ENCODE measurements at places on chromosomes 4 and X.

GRCh38 chr4:126560794-126561193, 1072.0 kb upstream of the INTU start:
- DNase-seq: no peak

- DNase-seq: no peak
Measured at GRCh38 chr4:123469245-123469644, 72.7 kb downstream of the SPRY1 start.

- peak; percentile 79 for DNase-seq
Measured at GRCh38 chr4:155392481-155393184, 15.9 kb upstream of the MAP9 start.

- no peak for DNase-seq
Measured at GRCh38 chrX:103685396-103685795, 1.1 kb downstream of the MORF4L2 start.

DNA sequence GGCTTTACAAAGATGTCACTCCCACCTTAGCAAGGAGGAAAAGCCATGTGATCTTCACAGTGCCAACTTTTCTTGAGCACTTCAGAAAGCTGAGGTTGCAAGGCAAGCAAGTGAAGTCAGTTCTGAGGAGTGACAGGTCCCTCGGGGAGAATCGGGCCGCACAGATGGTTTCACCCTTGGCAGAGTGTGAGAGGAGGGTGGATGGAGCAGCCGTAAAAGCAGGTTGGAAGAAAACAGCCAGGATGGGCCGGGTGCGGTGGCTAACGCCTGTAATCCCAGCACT, 43.6 kb upstream of the TLR3 start:
- no peak for DNase-seq

GRCh38 chrX:66162331-66162822, 1.7 kb upstream of the HEPH start:
- no peak for DNase-seq

DNA sequence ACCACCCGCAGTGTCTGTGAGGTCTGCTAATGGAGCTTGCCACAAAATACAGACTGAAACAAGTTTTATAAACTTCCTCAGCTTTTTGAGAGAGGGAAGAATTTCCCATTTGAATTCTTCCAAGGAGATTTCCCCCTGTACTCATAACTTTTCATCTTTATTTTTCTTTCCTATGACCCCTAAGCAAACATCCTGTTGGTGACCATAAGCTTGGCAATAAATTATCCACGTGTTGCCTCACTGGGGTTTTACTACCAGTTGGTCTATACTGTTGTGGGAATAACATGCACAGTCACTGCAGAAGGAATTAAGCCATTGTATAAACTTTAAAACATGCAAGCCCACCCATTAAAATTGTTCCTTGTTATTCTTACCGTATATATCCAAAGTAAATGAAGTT, 86.2 kb downstream of the SLC39A8 start:
- DNase-seq: no peak

- no peak for DNase-seq
Measured at GRCh38 chr4:12562476-12563140, 921.5 kb downstream of the RAB28 start.

GRCh38 chrX:38694394-38694793, 106.9 kb upstream of the MID1IP1 start:
- DNase-seq: no peak

GRCh38 chrX:47366041-47366722, 4.2 kb upstream of the ZNF157 start:
- no peak for DNase-seq

DNA sequence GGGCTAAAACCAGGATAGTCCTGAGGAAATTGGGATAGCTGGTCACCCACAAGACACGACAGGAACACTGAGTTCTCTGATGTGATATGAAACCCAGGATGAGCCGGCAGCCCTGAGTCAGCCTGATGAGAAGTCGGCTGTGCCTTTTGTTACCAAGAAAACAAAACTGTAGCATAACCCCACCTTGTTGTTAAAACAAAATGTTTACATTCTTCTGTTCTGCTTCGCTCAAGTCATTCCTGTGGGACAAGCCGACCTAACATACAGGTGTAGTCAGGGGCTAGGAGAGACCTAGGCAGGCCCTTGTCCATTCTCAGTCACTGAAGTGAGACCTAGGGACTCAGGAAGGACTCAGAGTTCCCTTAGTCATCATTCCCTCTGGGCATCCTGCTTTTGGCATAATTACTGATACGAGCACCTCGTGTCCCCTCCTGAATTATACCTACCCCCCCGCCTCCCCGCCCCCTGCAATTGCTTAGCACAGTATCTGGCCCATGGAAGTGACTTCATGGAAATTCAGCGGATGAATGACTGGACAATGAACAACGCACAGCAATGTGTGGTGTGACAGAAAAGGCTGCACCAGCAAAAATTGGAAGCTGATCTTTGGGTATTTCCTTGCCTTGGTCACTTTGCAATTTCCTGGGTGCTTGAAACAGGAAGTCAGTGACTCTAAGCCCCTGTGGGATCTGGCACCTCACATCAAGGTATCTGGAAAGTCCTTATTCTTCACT, 31.9 kb upstream of the TLR2 start:
- no peak for DNase-seq

GRCh38 chr4:39305912-39306677, 60.1 kb downstream of the RFC1 start:
- no peak for DNase-seq

GRCh38 chr4:76447393-76447851, 12.4 kb downstream of the SHROOM3 start:
- DNase-seq: no peak

DNA sequence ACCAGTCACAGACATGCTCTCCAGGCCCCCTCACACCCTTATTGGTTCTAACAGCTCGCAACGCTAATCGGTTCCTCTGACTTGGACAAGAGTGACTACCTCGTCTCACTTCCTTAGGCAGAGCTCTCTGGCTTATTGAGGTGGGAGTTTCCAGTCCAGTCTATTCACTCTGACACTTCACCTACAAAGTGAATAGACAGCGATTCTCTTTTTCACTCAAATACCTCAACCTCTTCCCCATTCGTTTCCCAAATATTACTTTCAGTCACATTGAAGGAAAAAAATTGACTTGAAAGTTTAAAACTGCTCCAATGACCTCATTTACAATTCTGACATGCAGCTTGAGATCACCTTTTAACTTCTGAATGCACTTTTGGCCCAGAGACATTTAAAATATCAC, 17.7 kb downstream of the HELT start:
- no peak for DNase-seq

GRCh38 chr4:48237996-48238645, 31.5 kb downstream of the TEC start:
- no peak for DNase-seq

GRCh38 chr4:79823148-79823763, 249.8 kb downstream of the ANTXR2 start:
- DNase-seq: peak; percentile 44

- DNase-seq: no peak
Measured at GRCh38 chr4:3679851-3680311, 86.3 kb upstream of the ADRA2C start.

DNA sequence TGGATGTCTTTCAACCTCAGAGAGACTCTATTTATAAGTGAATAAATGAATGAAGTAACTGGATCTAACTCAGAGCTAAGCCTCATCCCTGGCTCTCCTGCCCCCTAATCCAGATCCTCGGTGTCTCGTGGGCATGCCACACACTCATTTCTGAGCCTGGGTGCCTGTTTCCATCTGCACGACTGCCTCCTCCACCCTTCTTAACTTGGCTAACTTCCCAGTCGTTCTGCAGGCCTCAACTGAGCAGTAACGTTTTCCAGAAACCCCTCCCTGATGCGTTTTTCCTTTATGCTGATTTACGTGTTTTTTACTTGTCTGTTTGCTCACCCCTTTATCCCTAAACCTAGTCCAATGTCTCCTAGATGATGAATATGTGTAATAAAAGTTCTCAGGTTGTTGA, 186.9 kb upstream of the HS3ST1 start:
- no peak for DNase-seq

GRCh38 chrX:107123750-107124149, 5.1 kb upstream of the RBM41 start:
- no peak for DNase-seq

DNA sequence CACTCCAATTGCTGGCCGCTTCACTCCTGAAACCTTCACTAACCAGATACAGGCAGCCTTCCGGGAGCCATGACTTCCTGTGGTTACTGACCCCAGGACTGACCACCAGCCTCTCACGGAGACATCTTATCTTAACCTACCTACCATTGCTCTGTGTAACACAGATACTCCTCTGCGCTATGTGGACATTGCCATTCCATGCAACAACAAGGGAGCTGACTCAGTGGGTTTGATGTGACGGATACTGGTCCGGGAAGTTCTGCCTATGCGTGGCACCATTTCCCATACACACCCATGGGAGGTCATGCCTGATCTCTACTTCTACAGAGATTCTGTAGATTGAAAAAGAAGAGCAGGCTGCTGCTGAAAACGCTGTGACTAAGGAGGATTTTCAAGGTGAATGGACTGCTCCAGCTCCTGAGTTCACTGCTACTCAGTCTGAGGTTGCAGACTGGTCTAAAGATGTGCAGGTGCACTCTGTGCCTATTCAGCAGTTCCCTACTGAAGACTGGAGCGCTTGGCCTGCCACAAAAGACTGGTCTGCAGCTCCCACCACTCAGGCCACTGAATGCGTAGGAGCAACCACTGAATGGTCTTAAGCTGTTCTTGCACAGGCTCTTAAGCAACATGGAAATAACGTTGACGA, 35.8 kb upstream of the PRDM8 start:
- DNase-seq: no peak

DNA sequence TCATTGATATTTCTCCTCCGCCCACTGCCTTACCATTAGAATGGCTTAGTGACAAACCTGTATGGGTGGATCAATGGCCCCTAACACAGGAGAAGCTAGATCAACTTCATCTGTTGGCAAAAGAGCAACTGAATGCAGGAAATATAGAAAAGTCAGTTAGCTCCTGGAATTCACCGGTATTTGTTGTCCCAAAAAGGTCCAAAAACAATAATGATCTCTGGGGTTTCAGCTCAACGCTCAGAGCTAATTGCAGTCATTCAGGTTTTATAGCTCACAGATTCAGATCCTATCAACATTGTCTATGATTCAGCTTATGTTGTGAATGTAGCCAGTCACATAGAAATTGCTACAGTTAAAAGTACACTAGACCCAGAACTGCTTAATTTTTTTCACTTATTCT, 124.0 kb upstream of the ZCCHC13 start:
- no peak for DNase-seq

DNA sequence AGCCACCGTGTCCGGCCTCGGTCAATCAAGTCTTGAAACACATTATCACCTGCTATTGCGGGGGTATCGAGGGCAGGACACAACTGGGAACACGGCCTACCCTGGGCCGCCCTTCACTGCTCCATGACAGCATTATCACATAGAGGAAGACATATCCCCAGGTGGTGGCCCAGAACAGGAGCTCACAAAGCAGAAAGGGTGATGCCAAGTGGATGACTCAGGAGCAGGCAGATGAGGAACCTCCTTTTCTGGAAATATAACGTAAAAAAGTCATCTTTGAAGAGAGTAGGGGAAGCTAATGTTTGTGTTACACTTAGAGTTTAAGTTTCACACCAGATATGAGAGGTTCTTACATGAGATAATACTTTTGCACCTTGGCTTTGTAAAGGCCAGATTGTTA, 5.3 kb upstream of the SUPT20HL1 start:
- no peak for DNase-seq

- peak; percentile 91 for DNase-seq
Measured at GRCh38 chr4:139554893-139555704, 920 bp downstream of the SETD7 start.

- DNase-seq: no peak
Measured at GRCh38 chr4:154039435-154040343, 250.8 kb upstream of the SFRP2 start.

DNA sequence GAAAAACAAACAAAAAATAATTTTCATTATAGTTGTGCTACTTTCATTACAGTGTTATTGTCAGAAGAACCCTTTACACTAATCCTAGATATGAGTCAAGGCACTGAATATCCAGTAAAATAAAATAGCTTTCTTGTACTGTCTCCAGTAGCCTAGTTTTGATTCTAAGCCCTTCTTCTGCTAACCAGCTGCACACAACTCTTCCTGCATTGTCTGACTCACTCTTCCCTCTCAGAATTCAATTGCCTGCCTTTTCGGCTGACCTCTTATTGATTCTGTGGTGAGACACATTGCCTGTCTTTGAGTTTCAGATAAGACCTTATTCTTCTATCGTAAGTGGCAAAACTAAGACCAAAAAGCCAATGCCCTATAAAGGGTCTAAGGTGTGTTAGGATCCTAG, 26.7 kb upstream of the PCDH18 start:
- DNase-seq: peak; percentile 35

- no peak for DNase-seq
Measured at GRCh38 chr4:24671849-24672248, 87.5 kb upstream of the DHX15 start.

GRCh38 chr4:173685831-173686210, 155.8 kb upstream of the HAND2 start:
- no peak for DNase-seq

GRCh38 chr4:113145519-113146291, 96.3 kb downstream of the ANK2 start:
- no peak for DNase-seq

- DNase-seq: peak; percentile 1
Measured at GRCh38 chrX:38941675-38942074, 140.4 kb downstream of the MID1IP1 start.

DNA sequence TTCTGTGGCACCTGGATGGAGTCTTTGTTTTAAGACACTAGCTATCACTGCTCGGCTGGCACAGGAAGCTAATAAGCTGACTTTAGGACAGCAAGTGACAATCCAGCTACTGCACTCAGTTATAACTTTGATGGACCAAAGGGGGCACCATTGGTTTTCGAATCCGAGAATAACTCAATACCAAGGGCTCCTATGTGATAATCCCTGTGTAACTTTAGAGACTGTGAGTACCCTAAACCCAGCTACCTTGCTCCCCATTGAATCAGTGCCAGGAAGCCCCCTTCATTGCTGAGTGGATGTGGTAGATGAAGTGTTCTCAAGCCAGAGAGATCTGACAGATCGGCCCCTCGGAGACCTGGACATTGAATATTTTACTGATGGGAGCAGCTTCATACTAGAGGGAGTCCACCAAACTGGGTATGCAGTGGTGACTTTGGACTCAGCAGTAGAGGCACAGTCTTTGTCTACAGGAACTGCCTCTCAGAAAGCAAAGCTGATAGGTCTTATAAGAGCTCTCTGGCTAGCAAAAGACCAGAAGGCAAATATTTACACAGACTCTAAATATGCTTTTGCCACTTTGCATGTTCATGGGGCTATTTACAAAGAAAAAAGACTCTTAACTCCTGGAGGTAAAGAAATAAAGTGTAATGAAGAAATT, 35.5 kb upstream of the UGT2B7 start:
- no peak for DNase-seq

GRCh38 chr4:1779588-1780382, 13.3 kb upstream of the FGFR3 start:
- no peak for DNase-seq

- peak; percentile 33 for DNase-seq
Measured at GRCh38 chrX:154714925-154715324, 36.0 kb downstream of the GAB3 start.

Measured in HFFc6 (cell line).